ENCODE measurements at places on chromosomes 13 and 19. TPM values are rescaled to one million over a fixed set of nuclear protein-coding genes. Genes with fewer than 3 reads are reported as not detected.

Gene CLIP3
- 1.6 TPM for total RNA-seq

Gene ACP7
- total RNA-seq = not detected

Gene FCGBP
- total RNA-seq = 5.3 TPM

Gene ZC3H13
- 19.3 TPM for total RNA-seq

Gene SYT3
- not detected for total RNA-seq

DNA sequence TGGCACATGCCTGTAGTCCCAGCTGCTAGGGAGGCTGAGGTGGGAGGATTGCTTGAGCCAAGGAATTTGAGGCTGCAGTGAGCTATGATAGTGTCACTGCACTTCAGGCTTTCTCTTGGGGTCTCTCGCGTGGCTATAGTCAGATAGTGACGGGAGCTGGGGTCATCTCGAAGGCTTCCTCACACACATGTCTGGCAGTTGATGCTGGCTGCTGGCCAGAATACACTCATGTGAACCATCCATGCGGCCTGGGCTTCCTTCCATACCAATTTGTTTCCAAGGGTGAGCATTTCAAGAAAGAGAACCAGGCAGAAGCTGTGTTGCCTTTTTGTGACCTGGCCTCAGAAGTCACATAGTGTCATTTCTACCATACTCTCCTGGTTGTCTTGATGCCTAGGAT is 26.4 kb downstream of the LEUTX start:
- H3K27ac ChIP-seq = peak overlapping the region; percentile 80
- DNase-seq = peak; percentile 63
- H3K36me3 ChIP-seq = no peaks in the 10 kb centered on the region
- no peaks in the 10 kb centered on the region for H3K27me3 ChIP-seq

- H3K36me3 ChIP-seq = peaks cover 34% of the 10 kb centered on the region
- peaks cover 49% of the 10 kb centered on the region for H3K4me1 ChIP-seq
- DNase-seq = no peak
- H3K27ac ChIP-seq = peak overlapping the region; percentile 46
- no peaks in the 10 kb centered on the region for H3K27me3 ChIP-seq
These were observed 48.5 kb downstream of the KLF2 start for GRCh38 chr19:16373079-16373478.

DNA sequence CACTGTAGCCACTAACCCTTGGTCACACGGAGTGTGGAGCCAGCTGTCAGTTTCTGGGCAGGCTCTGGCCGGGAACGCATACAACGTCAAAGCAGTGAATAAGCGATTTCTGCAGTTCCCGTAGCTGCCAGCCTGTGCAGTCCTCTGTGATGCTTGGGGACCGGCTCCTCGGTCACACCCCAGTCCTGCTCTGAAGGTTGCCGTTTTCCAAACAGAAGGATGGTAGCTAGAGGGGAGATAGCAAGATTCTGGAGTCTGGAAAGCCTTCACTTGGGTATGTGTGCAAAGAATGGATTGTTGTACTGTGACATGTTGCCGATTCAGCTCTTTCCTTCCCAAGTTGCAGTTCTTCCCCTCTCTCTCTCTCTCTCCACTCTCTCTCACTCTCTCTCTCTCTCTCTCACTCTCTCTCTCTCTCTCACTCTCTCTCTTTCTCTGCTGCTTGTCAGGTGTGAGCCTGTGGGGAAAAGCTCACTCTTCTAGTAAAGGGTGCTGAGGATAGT is 38.7 kb upstream of the C1QTNF9 start:
- H3K4me3 ChIP-seq = peak overlapping the region; percentile 41
- H3K36me3 ChIP-seq = no peaks in the 10 kb centered on the region
- H3K27ac ChIP-seq = peak overlapping the region; percentile 68
- no peak for DNase-seq

GRCh38 chr19:18429717-18430416 is 8.1 kb downstream of the ISYNA1 start:
- no peak overlapping the region for H3K4me3 ChIP-seq
- H3K36me3 ChIP-seq = no peaks in the 10 kb centered on the region
- no peaks in the 10 kb centered on the region for H3K27me3 ChIP-seq
- DNase-seq = no peak
- H3K27ac ChIP-seq = peak overlapping the region; percentile 52
- peaks cover 16% of the 10 kb centered on the region for H3K4me1 ChIP-seq

DNA sequence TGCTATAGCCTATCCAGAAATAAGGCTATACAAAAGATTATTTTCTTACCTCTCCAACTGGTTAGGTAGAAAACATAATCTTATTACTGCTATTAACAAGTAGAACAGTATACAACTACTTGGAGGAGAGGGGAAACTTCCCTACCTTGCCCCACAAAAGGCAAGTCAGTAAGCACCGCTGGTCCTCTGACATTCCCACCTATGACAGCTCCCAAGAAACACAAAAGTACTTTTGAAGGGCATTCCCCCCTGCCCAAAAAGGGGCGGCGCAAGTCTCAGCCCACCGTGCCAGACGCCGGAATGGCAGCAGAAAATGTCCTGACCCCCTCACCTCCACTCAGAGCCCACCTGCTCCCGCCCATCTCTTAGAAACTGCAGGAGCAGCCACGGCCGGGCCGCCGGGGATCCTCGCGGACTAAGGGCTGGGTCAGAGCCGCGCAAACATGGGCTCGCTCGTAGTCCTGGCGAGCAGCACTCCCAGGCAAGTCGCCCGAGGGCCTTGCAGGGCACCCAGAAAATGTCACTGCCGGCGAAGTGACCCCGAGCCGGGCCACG is 437 bp downstream of the SUCLA2 start:
- peak overlapping the region; percentile 92 for H3K27ac ChIP-seq
- no peaks in the 10 kb centered on the region for H3K36me3 ChIP-seq
- no peak for DNase-seq
- H3K27me3 ChIP-seq = no peaks in the 10 kb centered on the region
- peak overlapping the region; percentile 86 for H3K4me3 ChIP-seq

DNA sequence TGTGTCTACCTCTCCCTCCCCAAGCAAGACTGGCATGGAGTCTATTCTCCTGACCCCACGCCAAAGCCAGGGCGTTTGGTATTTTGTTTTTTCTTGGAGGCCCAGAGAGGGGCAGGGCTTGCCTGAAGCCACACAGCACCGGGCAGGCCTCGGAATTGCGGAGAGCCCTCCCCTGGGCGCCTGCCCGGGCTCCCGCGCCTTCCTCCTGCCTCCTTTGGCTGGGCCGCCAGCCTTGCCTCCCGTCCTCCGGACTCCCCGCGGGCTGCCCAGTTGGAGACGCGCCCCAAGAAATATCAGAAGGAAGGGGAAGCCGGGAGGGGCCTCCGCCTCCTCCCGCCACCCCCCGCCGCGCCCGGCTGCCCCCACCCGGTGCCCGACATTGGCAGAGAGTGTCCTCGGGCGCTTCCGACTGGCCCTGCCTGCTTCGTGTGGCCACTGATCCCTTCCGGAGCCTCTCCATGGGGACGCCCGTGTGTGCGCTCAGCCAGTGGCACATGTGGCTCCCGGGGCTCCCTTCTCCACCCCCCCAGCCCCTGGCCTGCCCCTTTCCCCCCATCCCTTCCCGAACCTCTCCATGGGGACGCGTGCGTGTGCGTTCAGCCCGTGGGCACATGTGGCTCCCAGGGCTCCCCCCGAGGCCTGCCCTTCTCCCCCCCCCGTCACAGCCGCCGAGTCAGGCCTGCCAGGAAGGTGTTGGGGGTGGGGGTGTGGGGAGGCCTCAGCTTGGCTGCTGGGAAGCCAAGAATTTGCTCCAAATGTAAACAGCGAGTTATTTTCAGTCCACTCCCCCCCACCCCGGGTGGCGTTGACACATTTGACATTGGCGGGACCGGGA is 37.3 kb downstream of the NFIC start:
- no peaks in the 10 kb centered on the region for H3K27me3 ChIP-seq
- peak overlapping the region; percentile 98 for H3K27ac ChIP-seq
- no peaks in the 10 kb centered on the region for H3K36me3 ChIP-seq
- H3K4me1 ChIP-seq = peaks cover 63% of the 10 kb centered on the region

DNA sequence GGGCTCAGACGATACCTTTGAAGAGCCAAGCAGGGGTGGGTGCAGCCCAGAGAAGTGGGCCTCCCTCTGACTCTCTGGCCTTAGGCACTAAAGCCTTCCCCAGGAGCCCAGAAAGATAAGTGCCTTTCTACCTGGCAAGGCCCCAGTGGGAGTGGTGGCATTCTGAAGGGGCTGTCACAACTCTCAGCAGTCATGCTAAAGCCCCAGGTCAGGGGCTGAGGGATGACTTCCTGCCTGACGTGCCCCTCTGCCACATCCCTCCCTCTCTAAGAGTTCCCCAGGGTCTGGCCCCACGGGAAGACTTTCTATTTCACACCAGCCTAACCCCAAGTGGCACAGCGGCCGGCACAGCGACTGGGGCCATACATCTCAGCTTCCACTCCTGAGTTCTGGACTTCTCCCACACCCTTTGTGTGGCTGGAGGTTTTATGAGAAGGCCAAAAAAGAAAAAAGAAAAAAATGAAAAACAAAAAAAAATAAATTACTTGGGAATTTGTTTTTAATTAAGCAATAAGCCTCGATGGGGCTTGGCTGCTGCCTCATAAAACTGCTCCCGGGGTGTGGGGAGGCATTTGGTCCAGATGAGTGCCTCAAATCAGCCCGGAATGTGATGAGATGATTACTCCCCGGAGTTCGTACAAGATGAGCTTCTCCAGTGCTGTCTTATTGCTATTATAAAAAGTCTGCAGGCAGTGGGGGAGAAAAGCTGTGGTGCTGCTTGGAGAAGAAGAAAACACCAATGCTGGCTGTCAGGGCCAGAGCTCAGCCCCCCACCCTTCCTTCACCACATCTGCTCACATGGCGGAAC is 28.5 kb upstream of the PLEKHF1 start:
- no peaks in the 10 kb centered on the region for H3K36me3 ChIP-seq
- no peaks in the 10 kb centered on the region for H3K4me1 ChIP-seq
- no peak overlapping the region for H3K27ac ChIP-seq

DNA sequence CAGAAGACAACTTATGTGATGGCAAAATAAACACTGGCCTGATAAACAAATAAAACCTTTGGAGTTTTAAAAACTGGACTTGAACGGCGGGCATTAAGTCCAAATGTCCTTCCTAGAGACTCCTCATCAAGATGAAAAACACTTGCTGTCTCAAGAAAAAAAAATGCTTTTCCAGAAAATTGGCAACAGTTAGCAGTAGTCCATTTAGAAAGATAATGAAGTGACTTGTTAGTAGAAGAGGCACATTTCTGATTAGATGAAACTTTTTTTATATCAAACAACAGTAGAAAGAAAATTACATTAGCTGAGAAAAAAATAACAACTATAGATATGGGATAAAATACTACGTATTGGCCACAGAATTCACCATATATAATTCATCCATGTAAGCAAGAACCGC is 1750.7 kb upstream of the PCDH20 start:
- H3K27me3 ChIP-seq = no peaks in the 10 kb centered on the region
- H3K4me3 ChIP-seq = no peak overlapping the region
- H3K36me3 ChIP-seq = no peaks in the 10 kb centered on the region
- DNase-seq = no peak

DNA sequence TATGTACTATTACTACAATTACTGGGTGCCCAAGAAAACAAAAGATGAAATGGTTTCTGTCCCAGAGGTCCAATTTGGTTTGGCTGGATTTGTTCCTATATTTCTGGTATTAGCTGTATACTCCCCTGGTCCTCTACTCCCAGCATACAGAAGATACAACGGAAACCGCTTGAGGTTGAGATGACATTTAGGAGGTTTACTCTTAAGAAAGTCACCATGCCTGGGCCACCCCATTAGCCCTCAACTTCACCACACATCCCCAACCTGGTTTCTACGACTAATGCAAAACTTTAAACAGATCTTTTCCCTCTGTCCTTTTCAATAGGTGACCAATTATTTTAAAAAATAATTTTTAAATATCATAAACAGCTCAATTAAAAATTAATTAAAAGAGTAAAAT is 46.0 kb upstream of the EEF1AKMT1 start:
- no peaks in the 10 kb centered on the region for H3K27me3 ChIP-seq
- DNase-seq = no peak
- H3K36me3 ChIP-seq = no peaks in the 10 kb centered on the region
- peaks cover 62% of the 10 kb centered on the region for H3K4me1 ChIP-seq
- H3K27ac ChIP-seq = peak overlapping the region; percentile 88

DNA sequence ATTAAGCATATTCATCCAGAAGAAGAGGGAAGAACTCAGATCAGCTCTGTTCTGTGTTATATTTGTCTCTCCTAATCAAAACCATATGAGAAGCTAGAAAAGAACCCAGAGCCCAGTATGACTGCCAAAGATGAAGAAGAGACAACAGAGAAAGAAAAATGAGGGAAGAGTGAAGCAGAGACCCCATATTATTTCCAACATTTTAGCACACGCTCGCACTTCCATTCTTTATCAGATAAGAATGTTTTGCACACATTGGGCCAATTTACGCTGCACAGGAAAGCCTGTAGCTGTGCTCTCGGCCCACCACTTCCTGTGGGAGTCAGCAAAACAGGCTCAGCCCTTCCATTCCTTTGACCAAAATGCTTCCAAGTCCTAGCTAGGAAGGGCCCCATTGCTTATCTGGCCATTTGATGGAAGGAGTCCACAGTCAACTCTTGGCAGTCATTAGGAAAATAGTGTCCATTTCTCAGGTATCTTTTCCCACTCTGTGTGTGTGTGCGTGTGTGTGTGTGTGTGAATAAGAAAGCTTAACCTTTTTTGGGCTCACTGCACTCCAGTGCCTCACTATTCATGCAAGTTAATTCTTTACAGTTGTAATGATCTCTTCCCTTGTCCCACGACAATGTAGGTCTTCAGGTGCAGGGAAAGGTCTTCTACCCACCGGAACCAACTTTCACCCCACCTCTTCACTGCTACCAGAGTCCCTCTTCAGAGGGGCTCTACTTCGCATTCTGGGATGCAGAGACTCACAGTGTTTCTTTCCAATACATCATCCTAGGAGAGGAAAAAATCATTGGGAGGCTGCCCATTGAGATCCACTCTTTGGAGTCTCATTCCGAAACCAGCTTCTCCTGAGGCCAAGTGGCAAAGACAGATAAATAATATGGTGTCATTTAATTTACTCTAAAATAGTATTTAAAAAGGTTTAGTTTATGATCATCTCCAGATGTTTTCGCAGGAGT is 237.5 kb downstream of the COG6 start:
- H3K27me3 ChIP-seq = no peaks in the 10 kb centered on the region
- H3K4me1 ChIP-seq = no peaks in the 10 kb centered on the region
- no peak overlapping the region for H3K4me3 ChIP-seq
- H3K36me3 ChIP-seq = no peaks in the 10 kb centered on the region

DNA sequence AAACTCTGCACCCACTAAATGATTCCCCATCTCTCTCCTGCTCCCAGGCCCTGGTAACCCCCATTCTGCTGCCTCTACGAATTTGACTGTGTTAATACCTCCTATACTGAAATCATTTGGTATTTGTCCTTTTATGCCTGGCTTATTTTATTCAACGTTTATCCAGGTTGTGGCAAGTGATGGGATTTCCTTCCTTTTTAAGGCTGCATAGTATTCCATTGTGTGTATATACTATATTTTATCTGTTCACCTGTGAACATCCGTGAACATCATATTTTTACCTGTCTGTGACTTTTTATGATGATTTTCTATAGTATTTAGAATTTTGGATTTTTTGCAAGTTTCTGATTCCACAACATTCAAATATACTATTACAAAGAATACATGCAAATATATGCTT is 13.9 kb upstream of the CEBPG start:
- no peaks in the 10 kb centered on the region for H3K27me3 ChIP-seq
- H3K27ac ChIP-seq = no peak overlapping the region
- H3K36me3 ChIP-seq = no peaks in the 10 kb centered on the region
- no peak overlapping the region for H3K4me3 ChIP-seq
- DNase-seq = no peak
